Omental fat pad (tissue), 4 donors: ENCODE measurements at places on chromosomes 5 and 9. TPM values are rescaled to one million over a fixed set of nuclear protein-coding genes. Genes with fewer than 3 reads are reported as not detected.

GRCh38 chr5:28855626-28856025 lies 1817.2 kb upstream of the CDH9 start:
- DNase-seq, result no peak

- DNase-seq, result no peak
Observed at GRCh38 chr9:120212153-120212852, 367.7 kb downstream of the CDK5RAP2 start.

DNA sequence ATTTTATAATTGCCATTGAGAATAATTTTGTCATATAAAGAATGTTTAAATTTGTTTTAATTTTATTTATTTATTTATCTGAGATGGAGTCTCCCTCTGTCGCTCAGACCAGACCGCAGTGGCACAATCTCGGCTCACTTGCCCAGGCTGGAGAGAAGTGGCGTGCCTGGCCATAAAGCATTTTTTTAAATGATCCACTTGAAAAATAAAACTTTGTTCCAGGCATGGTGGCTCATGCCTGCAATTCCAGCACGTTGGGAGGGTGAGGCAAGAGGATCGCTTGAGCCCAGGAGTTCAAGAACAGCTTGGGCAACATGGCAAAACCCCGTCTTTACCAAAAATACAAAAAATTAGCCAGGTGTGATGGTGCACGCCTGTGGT lies 2.1 kb upstream of the SIT1 start:
- DNase-seq, result no peak

NDFIP1 gene
- 68.3 TPM for total RNA-seq

GRCh38 chr5:147898875-147899401 lies 7.4 kb downstream of the C5orf46 start:
- DNase-seq, result no peak

GRCh38 chr9:126638571-126639132 lies 24.9 kb downstream of the LMX1B start:
- no peak for DNase-seq

ZNF366 gene
- total RNA-seq, result 10.2 TPM

SLC45A2 gene
- 0.19 TPM for total RNA-seq

DNA sequence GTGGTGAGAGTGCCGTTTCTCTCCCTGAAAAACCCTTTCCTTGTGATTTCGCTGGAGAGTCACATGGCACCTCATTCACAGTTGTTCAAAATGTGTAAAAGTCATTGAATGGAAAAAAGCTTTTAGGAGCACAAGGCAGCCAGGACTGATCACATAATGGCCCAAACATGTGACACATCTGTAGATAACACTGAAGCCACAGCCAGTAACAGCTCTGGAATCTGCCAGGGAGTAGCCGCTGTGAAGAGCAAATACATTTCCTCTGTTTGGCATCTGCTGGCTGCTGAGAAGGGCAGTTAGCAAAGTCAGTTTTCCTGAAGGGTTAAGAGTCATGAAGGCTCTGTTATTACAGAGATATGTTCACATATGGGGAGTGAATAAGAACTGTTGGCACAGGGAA lies 271.8 kb downstream of the NNT start:
- DNase-seq, result no peak

C5orf52 gene
- not detected for total RNA-seq

GRCh38 chr9:7315746-7316145 lies 483.8 kb downstream of the DMAC1 start:
- no peak for DNase-seq

DNA sequence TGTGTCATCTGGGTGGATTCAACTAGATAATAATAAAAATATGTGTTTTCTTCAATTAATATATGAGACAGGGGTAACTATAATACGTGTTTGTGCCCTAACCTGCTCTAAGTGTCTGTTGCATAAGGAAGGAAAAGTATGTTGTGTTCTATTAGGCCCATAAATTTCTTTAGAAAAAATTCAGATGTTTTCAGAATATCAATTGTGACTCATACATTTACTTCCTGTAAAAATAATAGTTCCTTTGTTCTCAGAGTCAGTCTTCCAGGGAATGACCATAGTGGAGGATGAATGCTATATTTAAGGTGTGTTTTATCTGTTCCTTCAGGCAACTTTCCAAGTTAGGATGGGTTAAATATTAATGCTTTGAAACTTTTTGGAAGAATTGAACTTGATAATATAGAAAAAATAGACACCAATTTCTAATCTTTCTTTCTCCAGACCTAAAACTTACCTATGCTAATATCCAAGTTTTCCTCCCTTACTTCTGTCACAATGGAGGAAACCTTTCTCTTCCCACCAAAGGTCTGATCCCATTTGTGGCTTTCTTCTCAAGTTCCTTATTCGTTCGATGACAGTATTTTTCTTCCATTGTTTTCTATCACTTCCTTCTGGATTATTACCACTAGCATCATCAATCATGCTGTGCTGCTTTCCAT lies 49.9 kb downstream of the ISL1 start:
- no peak for DNase-seq

- no peak for DNase-seq
Observed at GRCh38 chr5:150329038-150329437, 26.3 kb upstream of the ARSI start.

GABRA1 gene
- not detected for total RNA-seq

DNA sequence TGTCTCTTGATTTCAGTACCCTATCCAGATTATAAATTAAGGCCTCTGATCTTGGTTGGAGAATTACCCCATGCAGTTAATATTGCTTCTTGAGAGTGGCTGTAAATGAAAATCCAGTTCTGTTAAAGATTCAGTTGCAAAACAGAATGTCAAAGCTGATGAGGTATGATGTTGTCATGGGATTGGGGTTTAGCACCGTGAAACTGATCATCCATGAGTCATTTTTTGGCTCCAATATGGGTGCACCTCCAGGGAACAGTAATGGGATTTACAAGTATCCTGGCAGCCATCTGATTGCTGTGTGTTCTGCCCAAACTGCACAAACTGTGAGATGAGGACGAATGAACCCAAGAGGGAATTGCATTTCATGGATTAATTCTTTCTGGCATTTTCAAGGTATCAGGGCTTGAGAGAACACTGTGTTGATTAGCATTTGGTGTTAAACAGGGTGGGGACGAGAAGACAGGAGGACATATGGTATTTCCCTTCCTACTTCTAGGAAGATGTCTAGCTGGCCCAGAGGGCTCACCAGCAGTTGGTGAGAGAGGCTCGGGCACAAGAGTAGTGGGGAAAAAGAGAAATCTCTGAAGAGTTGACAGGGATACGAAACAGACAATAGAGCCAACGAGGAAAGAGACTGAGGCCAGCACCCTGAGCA lies 214.7 kb downstream of the GAS1 start:
- no peak for DNase-seq

DNA sequence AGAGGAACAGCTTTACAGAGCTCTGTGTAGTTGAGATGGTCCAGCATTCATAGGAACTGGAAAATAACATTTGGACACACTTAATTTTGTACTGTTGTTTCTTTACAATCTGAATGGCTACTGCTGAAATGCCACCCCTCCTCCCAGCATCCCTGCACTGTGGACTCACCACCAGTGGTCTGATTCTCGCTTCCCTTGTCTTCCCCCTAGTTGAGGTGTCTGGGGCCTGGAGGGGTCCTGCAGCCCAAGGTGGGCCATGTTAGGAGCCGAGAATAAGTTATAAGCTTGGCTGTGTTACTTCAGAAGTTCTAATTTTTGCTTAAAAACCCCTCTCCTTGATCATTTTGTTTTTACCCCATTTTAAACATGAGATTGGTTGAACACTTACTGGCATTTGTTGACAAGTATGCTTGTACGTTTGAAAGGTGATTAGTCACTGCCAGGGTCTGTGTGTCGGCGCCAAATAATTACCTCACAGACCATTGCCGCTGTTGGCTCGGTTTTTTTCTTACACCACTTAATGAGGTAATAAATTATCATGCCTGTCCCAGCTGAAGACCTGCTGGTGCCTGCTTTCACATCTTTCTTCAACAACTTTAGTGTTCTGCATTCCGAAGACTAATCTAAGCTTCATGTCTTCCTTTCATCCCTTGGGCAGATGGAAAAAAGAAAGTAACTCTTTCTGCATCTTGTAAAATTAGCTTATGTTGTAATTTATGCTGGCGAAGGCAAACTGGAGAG lies 65.8 kb downstream of the MCCC2 start:
- no peak for DNase-seq

- DNase-seq, result peak; percentile 30
Observed at GRCh38 chr9:124110307-124110915, 98.8 kb downstream of the LHX2 start.

C5 gene
- total RNA-seq, result 5.2 TPM

- no peak for DNase-seq
Observed at GRCh38 chr5:151917904-151918303, 6.7 kb downstream of the GLRA1 start.

DNA sequence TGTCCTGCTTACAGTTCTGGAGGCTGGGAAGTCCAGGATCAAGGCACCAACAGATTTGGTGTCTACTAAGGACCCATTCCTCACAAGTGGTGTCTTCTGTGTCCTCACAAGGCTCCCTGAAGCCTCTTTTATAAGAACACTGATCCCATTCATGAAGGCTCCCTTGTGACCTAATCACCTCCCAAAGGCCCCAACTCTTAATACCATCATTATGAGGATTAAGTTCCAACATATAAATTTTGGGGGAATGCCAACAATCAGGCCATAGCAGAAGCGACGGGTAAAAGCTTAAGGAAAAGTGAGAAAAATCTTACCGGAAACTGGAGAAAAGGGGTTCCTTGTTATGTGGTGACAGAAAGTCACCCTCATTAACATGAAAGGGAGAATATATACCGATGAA lies 11.2 kb downstream of the CTNNAL1 start:
- DNase-seq, result no peak

RASGEF1C gene
- total RNA-seq, result 0.37 TPM

ARPC5L gene
- 21.8 TPM for total RNA-seq

C9orf153 gene
- total RNA-seq, result 2.8 TPM

DNA sequence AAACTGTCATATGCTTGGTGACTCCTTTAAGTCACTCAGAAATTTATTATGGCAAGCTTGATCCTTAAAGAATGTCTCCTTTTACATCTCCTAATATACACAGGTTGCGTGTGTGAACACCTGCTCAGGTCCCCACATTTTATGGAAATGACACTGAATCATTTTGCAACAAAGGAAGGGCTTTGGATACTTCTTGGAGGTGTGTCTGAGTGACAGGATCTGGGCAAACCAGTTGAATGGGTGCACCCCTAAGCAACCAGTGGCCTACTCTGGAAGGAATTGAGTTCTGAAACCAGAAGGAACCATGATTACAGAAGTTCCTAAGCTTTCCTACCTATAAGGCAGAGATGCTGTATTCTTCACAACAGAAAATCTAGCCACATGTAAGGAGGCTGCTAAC lies 483.9 kb upstream of the KLF4 start:
- no peak for DNase-seq

DOCK2 gene
- 55.6 TPM for total RNA-seq

- DNase-seq, result no peak
Observed at GRCh38 chr9:89756891-89757537, 152.2 kb downstream of the GADD45G start.

- DNase-seq, result no peak
Observed at GRCh38 chr5:138974227-138975063, 99.3 kb upstream of the LRRTM2 start.

ARID3C gene
- not detected for total RNA-seq

DNA sequence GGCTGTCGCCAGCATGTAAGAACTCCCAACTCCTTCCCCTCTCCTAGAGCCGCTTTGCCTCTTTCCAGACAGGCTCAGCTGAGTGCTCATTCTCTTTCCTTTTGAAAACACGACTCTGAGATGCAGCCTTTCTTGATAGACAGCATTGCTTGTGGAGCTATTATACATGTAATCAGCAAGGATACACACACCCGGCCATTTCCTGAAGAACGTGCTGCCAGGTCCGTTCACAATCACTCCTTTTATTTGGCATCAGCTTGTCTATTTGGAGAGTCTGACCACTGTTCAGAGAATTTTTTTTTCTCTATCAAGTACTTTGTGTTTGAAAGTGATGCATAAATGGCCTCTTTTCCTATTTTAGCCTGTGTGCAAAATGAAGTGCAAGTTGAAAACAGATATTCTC lies 328.7 kb downstream of the MARCHF11 start:
- DNase-seq, result no peak

OR13D1 gene
- total RNA-seq, result not detected

- DNase-seq, result no peak
Observed at GRCh38 chr9:28624771-28625170, 1051.5 kb upstream of the C9orf72 start.

DNA sequence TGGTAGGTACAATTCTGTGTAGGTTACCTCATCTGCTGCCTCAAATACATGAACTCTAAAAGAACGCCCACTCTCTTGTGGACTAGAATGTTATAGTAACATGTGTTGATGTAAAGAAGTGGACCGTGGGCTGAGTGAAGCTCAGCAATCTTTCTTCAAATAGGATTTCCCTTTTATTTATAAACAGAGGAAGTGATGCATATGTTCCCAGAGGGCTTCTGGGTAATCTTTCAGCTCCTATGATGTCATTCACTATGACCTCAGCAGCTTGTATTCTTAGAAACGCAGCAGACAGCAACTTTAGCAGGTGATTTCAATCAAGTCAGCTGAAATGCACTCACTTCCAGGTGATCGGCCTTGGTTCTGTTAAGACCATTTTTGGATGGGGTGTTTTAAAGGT lies 14.4 kb downstream of the F2RL2 start:
- no peak for DNase-seq

DNA sequence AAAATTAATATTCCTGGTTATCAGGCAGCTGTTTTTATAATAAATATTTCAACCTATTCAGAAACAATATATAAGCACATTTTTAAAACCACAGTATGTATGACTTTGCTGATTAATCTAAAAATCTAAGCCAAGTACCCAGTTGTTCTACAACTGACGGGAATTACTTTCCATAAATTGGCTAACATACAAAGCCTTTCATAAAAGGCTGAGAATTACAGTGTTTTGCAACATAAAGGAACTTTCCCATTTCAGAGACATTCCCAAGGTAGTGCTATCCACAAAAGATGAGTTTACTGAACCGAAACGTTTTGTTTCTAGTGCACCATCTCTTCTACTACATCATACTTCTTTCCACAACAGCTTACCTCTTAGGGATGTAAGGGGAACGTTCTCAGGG lies 7.2 kb downstream of the RNF145 start:
- no peak for DNase-seq

PCA3 gene
- total RNA-seq, result not detected

DNA sequence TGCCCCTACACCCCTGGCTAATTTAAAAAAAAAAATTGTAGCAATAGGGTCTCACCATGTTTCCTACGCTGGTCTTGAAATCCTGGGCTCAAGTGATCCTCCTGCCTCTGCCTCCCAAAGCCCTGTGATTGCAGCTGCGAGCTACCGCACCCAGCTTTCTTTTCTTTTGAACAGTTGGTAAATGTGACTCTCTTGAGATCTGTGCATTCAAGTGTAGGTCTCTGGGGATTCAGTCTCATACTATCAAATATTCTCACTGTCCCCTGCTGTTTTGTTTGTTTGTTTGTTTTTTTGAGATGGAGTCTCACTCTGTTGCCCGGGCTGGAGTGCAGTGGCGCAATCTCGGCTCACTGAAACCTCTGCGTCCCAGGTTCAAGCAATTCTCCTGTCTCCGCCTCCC lies 42.3 kb upstream of the CXXC5 start:
- no peak for DNase-seq

DNA sequence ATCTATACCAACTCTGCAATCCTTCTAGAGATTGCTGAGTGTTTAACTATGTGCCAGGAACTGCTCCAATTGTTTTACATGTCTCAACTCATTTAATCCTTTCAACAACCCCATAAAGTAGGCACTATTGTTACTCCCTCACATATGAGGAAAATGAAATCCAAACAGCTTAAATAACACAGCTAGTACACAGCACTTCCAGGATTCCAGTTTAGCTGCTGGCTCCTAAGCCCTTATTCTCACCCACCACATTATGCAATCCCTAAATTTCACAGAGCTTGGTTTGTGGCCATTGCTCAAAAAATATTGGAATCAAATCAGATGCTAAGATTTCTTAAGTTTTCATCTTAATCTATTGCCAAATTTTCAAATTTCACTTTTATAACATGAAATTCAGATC lies 84.9 kb downstream of the PRELID2 start:
- DNase-seq, result no peak
